ENCODE measurements at places on chromosomes 12 and 14. TPM values are rescaled to one million over a fixed set of nuclear protein-coding genes. Genes with fewer than 3 reads are reported as not detected.

GRCh38 chr12:62250671-62251608, 9.3 kb upstream of the USP15 start:
- peak; percentile 70 for DNase-seq

DNA sequence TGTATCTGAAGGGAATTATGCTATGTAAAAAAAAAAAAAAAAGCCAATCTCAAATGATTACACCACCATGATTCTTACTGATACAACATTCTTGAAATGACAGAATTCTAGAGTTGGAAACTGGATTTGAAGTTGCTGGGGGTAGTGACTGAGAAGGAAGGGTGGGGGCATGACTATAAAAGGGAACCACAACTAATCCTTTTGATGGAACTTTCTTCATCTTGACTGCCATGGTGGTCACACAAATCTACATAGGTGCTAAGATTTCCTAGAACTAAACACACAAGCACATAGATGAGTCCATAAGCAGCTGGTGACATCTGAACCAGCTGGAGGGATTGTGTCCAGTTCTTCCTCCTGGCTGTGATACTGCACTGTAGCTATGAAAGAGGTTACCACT, 51.4 kb downstream of the CLMN start:
- no peak for DNase-seq

DNA sequence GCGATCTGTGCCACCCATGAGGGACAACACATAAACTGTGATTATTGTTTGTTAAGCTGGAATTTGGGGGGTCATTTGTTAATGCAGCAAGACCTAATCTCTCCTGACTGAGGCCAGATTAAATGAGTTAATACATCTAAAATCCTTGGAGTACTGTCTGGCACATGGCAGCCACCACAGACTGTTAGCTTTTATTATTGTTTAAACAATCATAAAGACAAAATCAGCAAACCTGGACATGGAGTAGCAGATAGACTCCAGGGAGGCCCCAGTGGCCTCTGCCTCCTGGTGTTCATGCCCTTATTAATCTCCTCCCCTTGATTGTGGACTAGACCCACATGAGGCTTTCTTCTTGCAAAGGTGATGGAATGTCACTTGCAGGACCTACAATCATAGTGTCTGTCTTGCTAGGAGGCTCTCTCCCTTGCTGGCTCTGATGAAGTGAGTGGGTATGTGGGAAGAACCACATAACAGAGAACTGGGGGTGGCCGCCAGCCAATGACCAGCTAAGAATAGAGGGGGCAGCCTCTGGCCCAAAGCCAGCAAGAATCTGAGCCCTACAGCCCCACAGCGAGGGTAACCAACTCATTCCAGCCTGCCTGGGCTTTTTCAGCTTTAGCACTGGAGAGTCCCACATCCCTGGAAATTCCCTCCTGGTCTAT, 142.0 kb downstream of the SCARB1 start:
- DNase-seq: no peak

DNA sequence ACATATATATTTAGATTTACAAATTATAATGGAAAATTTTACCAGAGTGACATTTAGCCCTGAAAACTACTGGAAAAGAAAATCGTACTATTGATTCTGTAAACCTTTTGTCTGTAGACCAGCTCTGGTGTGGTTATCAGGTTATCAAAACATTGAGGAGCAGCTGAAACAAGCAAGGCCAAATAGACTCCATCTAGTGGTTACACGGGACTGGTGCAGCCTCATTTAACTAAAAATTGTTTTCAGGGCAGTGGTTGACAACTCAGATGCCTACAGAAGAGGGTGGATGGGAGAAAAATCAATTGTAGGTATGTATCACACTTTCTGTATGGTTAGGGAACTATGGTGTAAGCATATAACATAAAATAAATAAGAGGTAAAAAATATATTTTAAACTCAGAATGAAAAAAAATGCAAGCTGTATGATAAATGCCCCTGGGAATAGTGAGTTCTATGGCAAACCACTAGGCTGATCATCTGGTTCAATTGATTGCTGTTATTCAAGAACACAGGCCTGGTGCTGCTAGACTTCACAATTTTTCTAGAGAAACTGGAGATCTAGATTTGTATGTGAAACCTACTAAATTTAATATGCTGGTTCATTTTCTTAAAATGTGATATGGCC, 51.2 kb downstream of the ACSS3 start:
- DNase-seq: peak; percentile 62

- DNase-seq: no peak
These were observed 124.4 kb downstream of the HELB start for GRCh38 chr12:66426696-66427095.

The CRACR2A gene
- total RNA-seq: 16.8 TPM

The AREL1 gene
- 21.8 TPM for total RNA-seq

Measured in fibroblast of the aortic adventitia (primary cell).